ENCODE measurements at places on chromosomes 12 and 14. TPM values are rescaled to one million over a fixed set of nuclear protein-coding genes. Genes with fewer than 3 reads are reported as not detected.

GRCh38 chr12:95629392-95629791 is 78.1 kb upstream of the USP44 start:
- peak overlapping the region; percentile 92 for H3K27ac ChIP-seq
- no peaks in the 10 kb centered on the region for H3K27me3 ChIP-seq
- H3K4me1 ChIP-seq, result peaks cover 4% of the 10 kb centered on the region
- no peak for DNase-seq
- no peaks in the 10 kb centered on the region for H3K36me3 ChIP-seq

Gene PRKAG1
- 50.5 TPM for total RNA-seq

Gene PIWIL1
- total RNA-seq, result not detected

DNA sequence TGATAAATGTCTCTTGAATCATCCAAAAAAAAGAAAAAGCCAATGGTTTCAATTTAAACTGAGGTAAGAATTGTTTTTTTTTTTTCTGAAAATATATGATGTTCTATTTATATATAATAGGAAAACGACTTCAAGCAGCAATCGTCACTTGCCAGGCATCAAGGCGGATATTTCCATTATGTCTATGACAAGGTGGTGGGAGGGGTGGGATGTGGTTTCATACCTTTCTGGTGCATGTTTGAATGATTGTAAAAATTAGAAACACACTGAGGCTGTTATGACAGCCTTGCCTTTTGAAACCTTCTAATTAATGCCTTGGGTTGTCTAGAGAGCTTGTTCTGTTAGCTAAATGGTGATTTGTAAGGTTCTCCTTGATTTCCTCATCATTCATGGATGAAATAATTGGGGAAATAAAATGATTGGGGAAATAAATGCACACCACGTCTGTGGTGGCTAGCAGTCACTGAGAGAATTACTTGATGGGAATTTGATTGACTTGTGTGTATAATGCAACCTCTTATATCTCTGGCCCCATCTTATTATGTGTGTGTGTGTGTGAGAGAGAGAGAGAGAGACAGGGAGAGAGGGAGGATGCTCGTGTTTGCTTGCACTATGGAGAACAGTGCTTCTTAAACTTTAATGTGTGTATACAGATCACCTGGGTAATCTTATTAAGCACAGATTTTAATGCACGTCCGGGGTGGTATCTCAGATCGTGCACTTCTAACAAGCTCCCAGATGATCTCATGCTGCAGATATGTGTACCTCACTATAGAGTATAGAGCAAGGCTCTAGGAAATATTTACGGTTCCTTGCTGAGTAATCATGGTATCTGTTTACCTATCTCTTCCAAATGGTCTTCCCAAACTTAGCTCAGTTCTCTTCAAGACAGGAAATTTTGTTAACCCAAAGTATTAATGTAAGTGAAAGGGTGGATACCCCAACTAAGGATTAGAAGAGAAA is 502.6 kb downstream of the DIO2 start:
- H3K27ac ChIP-seq, result no peak overlapping the region
- no peak overlapping the region for H3K4me3 ChIP-seq
- no peaks in the 10 kb centered on the region for H3K4me1 ChIP-seq
- no peaks in the 10 kb centered on the region for H3K27me3 ChIP-seq

GRCh38 chr14:30748343-30748742 is 126.0 kb upstream of the COCH start:
- no peaks in the 10 kb centered on the region for H3K27me3 ChIP-seq
- H3K4me3 ChIP-seq, result no peak overlapping the region
- H3K4me1 ChIP-seq, result no peaks in the 10 kb centered on the region

- no peaks in the 10 kb centered on the region for H3K27me3 ChIP-seq
- H3K4me3 ChIP-seq, result peak overlapping the region; percentile 72
- no peak for DNase-seq
Measured at GRCh38 chr14:23550131-23550811, 1.3 kb downstream of the ZFHX2 start.

- no peak overlapping the region for H3K27ac ChIP-seq
- H3K27me3 ChIP-seq, result no peaks in the 10 kb centered on the region
- H3K4me3 ChIP-seq, result no peak overlapping the region
- no peaks in the 10 kb centered on the region for H3K36me3 ChIP-seq
- DNase-seq, result no peak
Measured at GRCh38 chr12:85644508-85644907, 191.7 kb downstream of the RASSF9 start.

GRCh38 chr12:9084417-9084816 is 31.3 kb downstream of the A2M start:
- H3K4me1 ChIP-seq, result no peaks in the 10 kb centered on the region
- no peak overlapping the region for H3K4me3 ChIP-seq
- H3K36me3 ChIP-seq, result no peaks in the 10 kb centered on the region
- DNase-seq, result no peak

Gene CCDC196
- not detected for total RNA-seq

Gene HAL
- total RNA-seq, result 4.3 TPM

- no peaks in the 10 kb centered on the region for H3K36me3 ChIP-seq
- H3K4me1 ChIP-seq, result no peaks in the 10 kb centered on the region
- no peak overlapping the region for H3K4me3 ChIP-seq
Measured at GRCh38 chr12:93234641-93235040, 143.1 kb upstream of the NUDT4 start.

Gene SERPINA12
- not detected for total RNA-seq

GRCh38 chr12:87939182-87939581 is 90.0 kb downstream of the C12orf50 start:
- no peaks in the 10 kb centered on the region for H3K36me3 ChIP-seq
- no peak overlapping the region for H3K27ac ChIP-seq
- no peak overlapping the region for H3K4me3 ChIP-seq
- H3K4me1 ChIP-seq, result no peaks in the 10 kb centered on the region

Gene TMEM116
- 46.4 TPM for total RNA-seq

DNA sequence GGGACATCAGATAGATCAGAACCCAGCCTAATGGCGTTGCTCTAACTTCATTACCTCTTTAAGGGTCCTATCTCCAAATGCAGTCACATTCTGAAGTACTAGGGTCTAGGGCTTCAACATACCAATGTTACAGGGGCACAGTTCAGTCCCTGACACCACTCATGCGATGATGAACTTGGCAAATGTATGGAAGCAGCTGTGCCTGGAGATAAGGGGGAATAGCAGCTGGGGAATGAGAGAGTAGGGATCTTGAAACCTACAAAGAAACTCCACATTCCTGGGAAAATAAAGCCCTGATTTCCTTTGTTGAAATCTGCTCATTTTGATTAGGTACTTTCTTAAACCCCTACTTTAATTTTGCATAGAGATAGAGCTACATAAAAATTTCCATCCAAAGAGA is 20.5 kb upstream of the TMCC3 start:
- no peak overlapping the region for H3K27ac ChIP-seq
- no peaks in the 10 kb centered on the region for H3K4me1 ChIP-seq
- DNase-seq, result no peak
- H3K27me3 ChIP-seq, result no peaks in the 10 kb centered on the region
- no peak overlapping the region for H3K4me3 ChIP-seq

DNA sequence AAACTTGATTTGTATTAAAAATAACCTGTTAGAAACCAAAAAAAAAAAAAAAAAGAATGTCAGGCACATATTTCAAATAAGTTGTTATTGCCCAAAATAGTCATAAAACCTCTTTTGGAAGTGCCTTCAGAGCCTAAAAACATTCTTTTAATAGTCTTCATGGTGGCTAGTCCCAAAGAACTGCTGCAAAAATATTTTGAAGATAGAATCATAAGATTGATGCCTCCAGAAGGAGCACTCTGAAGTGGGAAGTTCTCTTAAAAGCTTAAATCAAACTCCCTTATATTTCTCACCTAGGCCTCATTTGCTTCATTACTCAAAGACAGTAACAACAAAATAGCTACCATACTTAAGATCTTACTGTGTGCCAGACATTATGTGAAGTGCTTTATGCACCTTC is 27.2 kb upstream of the NT5DC3 start:
- no peak for DNase-seq
- no peaks in the 10 kb centered on the region for H3K36me3 ChIP-seq
- no peaks in the 10 kb centered on the region for H3K4me1 ChIP-seq
- no peak overlapping the region for H3K4me3 ChIP-seq

DNA sequence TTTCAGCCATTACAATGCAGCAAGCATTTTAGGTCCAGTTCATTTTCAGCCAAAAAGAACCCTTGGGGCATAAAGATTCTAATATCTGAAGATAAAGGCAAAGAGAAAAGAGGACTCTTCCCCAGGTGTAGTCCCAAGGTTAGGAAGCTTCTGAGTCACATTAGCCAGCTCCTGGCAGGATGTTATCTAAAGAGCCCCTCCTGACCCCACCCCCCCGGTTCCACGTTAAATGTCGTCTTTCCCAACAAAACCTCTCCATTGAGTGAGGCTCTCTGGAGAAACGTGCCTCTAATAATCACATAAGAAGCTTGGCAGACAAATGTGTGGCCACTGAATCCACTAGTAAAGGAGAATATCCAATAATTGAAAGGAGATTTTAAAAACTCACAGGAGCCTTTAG is 267.7 kb downstream of the GALC start:
- no peaks in the 10 kb centered on the region for H3K4me1 ChIP-seq
- H3K4me3 ChIP-seq, result no peak overlapping the region
- H3K27ac ChIP-seq, result no peak overlapping the region
- no peaks in the 10 kb centered on the region for H3K27me3 ChIP-seq

GRCh38 chr12:59151243-59151642 is 230.9 kb upstream of the LRIG3 start:
- no peak overlapping the region for H3K27ac ChIP-seq
- no peaks in the 10 kb centered on the region for H3K4me1 ChIP-seq
- DNase-seq, result no peak
- no peak overlapping the region for H3K4me3 ChIP-seq

- no peak for DNase-seq
- H3K36me3 ChIP-seq, result no peaks in the 10 kb centered on the region
- H3K27ac ChIP-seq, result no peak overlapping the region
- no peaks in the 10 kb centered on the region for H3K27me3 ChIP-seq
Measured at GRCh38 chr12:100399095-100399494, 42.2 kb downstream of the SLC17A8 start.

DNA sequence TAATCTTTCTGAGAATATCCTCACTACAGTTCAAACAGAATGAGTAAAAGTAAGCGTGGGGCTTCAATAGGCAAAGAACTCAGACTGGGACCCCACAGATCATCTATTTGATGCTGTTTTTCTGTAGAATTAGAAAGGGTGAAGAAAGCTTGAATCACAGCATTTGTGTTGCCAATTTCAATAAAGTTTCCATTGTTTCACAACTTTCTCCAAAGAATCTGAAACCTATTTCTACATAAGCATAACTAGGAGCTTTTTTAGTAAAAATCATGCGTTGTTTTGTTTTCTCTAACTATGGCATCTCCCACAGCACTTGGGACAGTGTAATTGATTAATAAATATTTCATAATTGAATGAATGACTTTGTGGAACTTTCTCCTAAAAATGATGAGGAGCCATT is 16.7 kb upstream of the NEDD1 start:
- H3K27ac ChIP-seq, result no peak overlapping the region
- H3K36me3 ChIP-seq, result no peaks in the 10 kb centered on the region
- H3K27me3 ChIP-seq, result no peaks in the 10 kb centered on the region
- H3K4me1 ChIP-seq, result peaks cover 3% of the 10 kb centered on the region

- H3K27me3 ChIP-seq, result no peaks in the 10 kb centered on the region
- H3K27ac ChIP-seq, result no peak overlapping the region
- no peak for DNase-seq
- H3K4me1 ChIP-seq, result no peaks in the 10 kb centered on the region
- no peaks in the 10 kb centered on the region for H3K36me3 ChIP-seq
Measured at GRCh38 chr12:66684222-66684621, 5.3 kb upstream of the GRIP1 start.

DNA sequence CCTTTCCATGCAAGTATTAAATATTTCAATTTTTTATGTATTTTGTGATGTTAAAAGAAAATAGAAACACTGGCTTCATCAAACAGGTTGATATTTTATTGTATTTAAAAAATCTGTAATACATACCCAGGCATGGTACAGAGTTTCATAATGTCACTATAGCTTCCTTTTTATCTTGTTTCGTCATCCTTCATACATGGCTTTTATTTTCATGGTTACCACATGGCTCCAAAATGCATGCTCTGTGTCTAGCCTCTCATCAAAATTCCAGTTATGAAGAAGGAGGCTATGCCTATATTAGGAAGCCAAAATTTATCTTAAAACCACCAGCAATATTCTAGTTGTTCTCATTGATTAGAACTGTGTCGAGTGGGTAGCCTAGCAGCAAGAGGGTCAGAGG is 464.8 kb downstream of the BTG1 start:
- no peak for DNase-seq
- no peaks in the 10 kb centered on the region for H3K27me3 ChIP-seq
- no peaks in the 10 kb centered on the region for H3K36me3 ChIP-seq
- H3K4me1 ChIP-seq, result no peaks in the 10 kb centered on the region
- H3K4me3 ChIP-seq, result no peak overlapping the region

Gene ESR2
- 2.2 TPM for total RNA-seq

- H3K27ac ChIP-seq, result no peak overlapping the region
- no peaks in the 10 kb centered on the region for H3K27me3 ChIP-seq
- DNase-seq, result no peak
- H3K4me1 ChIP-seq, result no peaks in the 10 kb centered on the region
- H3K36me3 ChIP-seq, result no peaks in the 10 kb centered on the region
Measured at GRCh38 chr14:100692859-100693558, 33.7 kb upstream of the DLK1 start.

DNA sequence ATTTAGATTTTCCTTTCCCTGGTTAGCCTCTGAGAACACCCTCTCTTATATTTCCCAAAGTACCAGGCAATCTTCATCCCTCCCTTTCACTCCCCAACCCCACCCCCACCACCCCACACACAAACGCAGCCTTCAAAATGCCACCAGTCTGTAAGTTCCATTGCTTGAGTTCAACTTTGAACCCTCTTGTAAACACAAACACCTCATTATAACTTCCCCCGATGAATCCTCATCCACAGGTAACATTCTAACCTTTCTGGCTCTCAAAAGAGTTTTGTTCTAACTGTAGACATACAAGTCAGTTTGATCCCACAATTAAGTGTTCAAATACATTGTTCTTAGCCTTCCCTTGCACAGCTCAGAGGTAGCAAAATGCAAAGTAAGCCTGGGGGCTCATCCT is 199.4 kb upstream of the FOXN3 start:
- H3K27me3 ChIP-seq, result no peaks in the 10 kb centered on the region
- no peaks in the 10 kb centered on the region for H3K4me1 ChIP-seq
- no peak overlapping the region for H3K4me3 ChIP-seq
- DNase-seq, result no peak
- H3K27ac ChIP-seq, result no peak overlapping the region

GRCh38 chr12:25271486-25272098 is 20.9 kb upstream of the KRAS start:
- H3K4me1 ChIP-seq, result no peaks in the 10 kb centered on the region
- H3K27me3 ChIP-seq, result no peaks in the 10 kb centered on the region
- DNase-seq, result no peak
- H3K27ac ChIP-seq, result no peak overlapping the region

Gene ADAM21
- not detected for total RNA-seq

DNA sequence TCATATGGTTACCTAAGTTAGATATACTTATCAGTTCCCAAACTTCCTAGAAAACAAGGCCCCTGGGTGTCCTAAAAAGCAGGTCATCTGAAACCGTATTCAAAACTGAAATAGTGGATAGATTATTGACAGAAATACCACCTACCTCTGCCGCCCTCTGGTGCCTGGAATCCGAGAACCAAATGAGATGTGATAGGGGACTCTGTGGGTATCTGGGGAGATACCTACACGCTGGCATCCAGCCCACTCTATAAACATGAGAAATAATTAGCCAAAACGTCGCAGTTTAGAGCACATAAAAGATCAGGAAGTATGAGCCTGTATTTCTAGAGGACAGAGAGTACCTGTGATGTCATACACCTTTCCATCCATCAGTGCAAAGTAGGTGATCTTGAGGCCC is 4.4 kb downstream of the ORMDL2 start:
- H3K36me3 ChIP-seq, result no peaks in the 10 kb centered on the region
- H3K27me3 ChIP-seq, result no peaks in the 10 kb centered on the region
- DNase-seq, result no peak
- no peak overlapping the region for H3K4me3 ChIP-seq
- peaks cover 2% of the 10 kb centered on the region for H3K4me1 ChIP-seq

Gene PTPRQ
- 4.0 TPM for total RNA-seq

Gene PSMC1
- total RNA-seq, result 170 TPM

GRCh38 chr14:70032016-70032415 is 152.8 kb downstream of the SMOC1 start:
- no peak overlapping the region for H3K27ac ChIP-seq
- H3K36me3 ChIP-seq, result no peaks in the 10 kb centered on the region
- no peaks in the 10 kb centered on the region for H3K4me1 ChIP-seq
